Endothelial cell of coronary artery (primary cell): ENCODE measurements at places on chromosomes 16 and 17. TPM values are rescaled to one million over a fixed set of nuclear protein-coding genes. Genes with fewer than 3 reads are reported as not detected.

The SCNN1G gene
- not detected in 2 replicates for total RNA-seq

The CHAD gene
- total RNA-seq, result not detected in 2 replicates

The ASB16 gene
- total RNA-seq, result not detected in 2 replicates

The GNGT2 gene
- 1.3 and 1.7 TPM in 2 replicates for total RNA-seq

The NPB gene
- total RNA-seq, result 0.27 and 0.28 TPM in 2 replicates

The ZNF207 gene
- total RNA-seq, result 90.1 and 97.0 TPM in 2 replicates

The PPP1R27 gene
- not detected in 2 replicates for total RNA-seq

The SHBG gene
- total RNA-seq, result 0.18 and 0.19 TPM in 2 replicates

The AXIN2 gene
- total RNA-seq, result 2.3 and 4.9 TPM in 2 replicates

The CLEC19A gene
- total RNA-seq, result not detected in 2 replicates

The GNAO1 gene
- under 0.01 TPM in 1 of 2 replicates, not detected in the other for total RNA-seq

The TMEM107 gene
- total RNA-seq, result 11.6 and 26.7 TPM in 2 replicates
